ENCODE measurements at places on chromosomes 1 and 21.

GRCh38 chr1:244473059-244473605 is 12.1 kb downstream of the CATSPERE start:
- DNase-seq, result no peak

- no peak for DNase-seq
These were observed 47.5 kb downstream of the TRPM2 start for GRCh38 chr21:44400791-44401385.

DNA sequence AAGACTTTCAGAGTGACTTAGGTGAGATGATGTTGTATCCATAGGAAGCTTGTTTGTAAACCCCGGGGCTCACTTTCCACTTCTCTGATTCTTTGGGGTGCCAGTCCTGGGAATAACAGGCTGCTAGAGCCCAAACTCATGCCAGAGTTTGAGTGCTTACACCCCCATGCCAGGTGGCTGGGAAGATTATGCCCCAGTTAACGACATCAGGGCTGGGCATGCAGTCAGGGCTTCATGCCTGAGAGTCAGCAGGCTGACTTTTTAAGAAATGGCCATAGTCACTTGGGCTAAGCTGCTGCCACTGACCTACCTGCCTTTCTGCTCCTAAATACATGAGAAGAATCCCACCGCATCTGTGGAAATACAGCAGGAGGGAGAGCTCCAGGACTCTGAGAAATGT is 425.6 kb upstream of the VAMP3 start:
- no peak for DNase-seq

DNA sequence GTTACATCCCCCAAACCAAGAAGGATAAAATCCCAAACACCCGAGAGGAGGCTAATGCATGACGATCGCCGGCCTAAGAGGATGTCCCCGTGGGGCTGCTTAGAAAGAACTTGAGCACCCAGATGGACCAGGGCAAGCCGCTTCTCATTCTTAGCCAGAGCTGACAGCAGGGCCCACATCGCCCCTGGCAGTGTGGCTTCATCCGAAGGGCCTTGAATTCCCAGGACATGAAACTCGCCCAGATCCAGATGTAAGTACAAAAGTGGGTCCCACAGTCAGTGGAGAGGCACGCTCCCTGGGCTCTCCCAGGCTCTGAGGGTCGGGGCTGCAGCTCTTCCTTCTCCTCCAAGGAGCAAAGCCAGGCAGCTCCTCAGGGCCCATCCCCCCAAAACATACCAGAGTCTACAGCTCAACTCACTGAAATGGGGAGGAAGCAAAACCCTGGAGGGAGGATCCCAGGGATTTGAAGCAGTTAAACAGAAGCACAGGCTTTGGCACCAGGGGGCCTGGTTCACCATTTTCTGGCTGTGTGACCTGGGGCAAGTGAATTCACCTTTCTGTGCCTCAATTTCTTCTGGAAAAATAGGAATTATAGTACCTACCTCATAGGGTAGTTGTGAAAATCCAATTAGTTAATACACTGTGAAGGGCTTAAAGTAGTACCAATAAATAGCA is 85.6 kb downstream of the MAN1C1 start:
- DNase-seq, result no peak

GRCh38 chr1:209150114-209150513 is 433.4 kb upstream of the CAMK1G start:
- DNase-seq, result no peak

DNA sequence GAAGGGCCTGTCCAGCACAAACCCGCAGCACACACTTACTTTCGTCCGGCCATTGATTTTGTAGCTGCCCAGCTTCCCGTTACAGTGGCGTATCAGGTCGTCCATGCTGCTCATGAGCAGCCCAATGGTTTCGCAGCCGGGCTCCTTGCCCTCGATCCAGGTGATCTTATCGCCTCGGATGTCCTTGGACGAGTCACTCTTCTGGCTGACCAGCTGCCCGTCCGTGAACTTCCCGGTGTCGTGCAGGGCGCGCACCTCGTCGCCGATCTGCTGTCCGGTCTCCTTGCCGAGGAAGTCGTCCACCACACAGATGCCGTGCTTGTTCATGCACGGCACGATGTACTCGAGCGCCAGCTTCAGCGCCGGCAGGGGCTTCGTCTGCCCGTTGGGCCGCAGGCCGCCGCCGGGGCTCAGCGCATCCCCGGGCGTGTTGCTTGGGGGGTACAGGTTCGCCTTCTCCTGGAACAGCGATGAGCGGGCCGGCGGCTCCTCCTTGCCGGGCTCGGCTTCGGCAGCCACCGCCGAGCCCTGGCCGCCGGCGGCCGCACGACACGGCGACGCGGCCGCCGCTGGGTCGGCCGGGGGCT is 1.0 kb downstream of the EGLN1 start:
- peak; percentile 25 for DNase-seq

- DNase-seq, result no peak
These were observed 47.9 kb downstream of the ASH1L start for GRCh38 chr1:155514582-155515187.

DNA sequence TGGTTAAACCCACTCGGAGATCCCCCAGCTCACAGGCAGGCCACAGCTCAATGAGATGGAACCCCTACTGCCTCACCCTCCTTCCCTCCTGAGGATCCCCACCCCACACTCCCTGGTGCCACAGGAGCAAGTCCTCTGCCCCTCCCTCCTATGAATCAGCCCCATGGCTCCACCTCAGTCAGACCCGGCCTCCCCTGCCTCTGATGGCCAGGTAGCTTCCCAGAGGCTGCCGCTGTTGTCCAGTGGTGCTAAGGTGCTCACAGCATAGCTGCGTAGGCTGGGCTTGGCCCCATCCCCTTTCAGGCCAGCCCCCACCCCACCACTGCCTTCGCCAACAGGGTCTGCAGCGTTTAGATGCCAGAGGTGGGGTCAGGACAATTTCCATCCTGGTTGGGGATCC is 98.5 kb upstream of the IGSF21 start:
- no peak for DNase-seq

GRCh38 chr21:38477226-38477625 is 21.1 kb downstream of the ERG start:
- no peak for DNase-seq

DNA sequence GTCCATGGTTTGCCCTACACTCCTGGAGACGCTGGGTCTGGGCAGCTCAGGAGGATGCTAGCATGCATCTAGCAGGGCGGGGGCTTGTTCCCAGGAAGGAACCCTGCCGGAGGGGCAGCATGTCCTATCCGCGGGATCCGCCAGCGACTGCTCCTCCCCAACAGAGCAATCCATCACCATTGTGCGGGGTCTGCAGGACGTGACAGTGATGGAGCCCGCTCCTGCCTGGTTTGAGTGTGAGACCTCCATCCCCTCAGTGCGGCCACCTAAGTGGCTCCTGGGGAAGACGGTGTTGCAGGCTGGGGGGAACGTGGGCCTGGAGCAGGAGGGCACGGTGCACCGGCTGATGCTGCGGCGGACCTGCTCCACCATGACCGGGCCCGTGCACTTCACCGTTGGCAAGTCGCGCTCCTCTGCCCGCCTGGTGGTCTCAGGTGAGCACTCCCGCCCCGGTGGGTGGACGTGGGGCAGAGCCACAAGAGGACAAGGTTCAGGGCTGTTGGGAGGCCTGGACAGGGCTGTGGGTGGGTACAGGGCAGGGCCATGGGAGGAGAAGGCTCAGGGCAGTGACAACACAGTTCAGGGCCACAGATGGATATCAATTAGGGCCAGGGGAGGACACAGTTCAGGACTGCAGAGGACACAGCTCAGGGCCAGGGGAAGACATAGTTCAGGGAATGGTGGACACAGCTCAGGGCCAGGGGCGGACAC is 71.3 kb downstream of the OBSCN start:
- no peak for DNase-seq

GRCh38 chr1:87953732-87954344 is 625.2 kb downstream of the LMO4 start:
- DNase-seq, result peak; percentile 8

- DNase-seq, result no peak
These were observed 375 bp upstream of the GJA4 start for GRCh38 chr1:34792424-34792823.

- DNase-seq, result no peak
These were observed 43.4 kb upstream of the SLC19A2 start for GRCh38 chr1:169529068-169529642.

- no peak for DNase-seq
These were observed 54.9 kb upstream of the ADAMTS5 start for GRCh38 chr21:27021801-27022200.

DNA sequence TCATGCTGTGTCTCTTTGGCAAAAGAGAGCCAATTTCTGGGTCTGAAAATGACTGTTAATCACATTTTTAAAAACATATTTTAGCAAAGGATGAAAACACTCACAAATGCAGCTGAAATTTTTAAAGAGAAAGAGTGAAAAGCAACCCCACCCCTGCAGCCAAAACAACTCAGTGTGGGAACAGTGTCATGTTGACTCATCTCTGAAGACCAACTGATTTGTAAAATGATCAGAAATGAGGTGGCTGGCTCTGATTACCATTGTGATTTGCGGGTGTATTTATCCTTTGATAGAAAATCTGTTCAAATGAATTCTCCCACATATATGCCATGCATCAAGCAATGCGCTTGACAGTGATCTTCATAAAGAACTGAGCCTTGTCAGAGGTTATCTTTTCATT is 287.0 kb upstream of the ESRRG start:
- no peak for DNase-seq

DNA sequence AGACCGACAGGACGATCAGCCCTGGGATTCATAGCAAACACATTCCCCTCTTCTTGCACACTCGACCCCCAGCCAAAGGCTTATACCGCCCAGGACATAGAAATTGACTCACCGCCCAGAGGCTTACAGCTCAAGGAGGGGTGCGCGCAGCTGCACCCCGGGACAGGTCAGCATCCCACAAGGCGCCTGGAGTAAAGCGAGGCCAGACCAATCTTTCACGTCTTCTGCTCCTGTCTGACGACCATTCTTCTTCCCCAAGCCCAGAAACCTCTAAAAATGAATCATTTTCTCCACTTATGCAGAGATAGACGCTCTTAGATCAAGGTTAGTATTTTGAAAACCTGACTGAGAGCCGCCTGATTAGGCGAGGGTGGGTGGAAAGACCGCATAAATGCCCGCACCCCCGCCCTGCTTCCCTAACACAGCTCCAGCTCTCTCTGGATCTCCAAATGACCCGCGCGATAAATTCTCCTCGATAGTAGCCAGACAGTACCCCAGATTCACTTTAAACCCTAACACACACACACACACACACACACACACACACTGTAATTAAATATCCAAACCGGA is 1.9 kb upstream of the LHX8 start:
- DNase-seq, result no peak

GRCh38 chr1:205458777-205459566 is 3.1 kb upstream of the BLACAT1 start:
- no peak for DNase-seq

DNA sequence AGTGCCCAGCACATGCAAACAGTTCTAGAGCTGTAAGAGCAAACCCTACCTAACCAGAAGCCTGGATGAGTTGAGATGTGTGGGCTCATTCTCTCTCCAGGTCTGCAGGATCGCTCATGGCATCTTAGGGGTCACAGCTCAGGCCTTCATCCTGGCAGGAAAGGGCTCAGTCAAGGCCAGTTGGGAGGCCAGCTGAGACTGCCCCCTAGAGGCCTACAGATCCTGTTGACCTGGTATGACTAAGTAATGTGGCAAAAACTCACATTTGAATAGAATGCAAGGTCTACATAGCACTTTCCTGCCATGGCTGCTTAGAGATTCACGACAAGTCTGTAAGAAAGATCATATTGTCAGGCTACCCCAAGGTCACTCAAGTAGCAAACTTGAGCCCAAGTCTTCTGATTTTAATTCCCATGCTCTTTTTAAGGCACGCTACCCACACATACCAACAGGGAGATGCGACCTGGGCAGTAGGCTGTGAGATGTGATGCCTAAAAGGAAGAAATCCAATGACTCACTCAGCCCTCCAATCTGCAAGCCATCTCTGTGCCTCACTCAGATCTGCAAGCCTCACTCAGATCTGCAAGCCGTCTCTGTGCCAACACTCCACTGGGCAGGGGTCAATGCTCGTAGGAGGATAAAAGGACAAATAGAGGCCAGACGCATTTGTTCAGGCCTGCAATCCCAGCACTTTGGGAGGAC is 5.1 kb upstream of the CAPN8 start:
- peak; percentile 11 for DNase-seq

GRCh38 chr21:36722370-36723368 is 23.8 kb downstream of the SIM2 start:
- no peak for DNase-seq

- DNase-seq, result no peak
These were observed 18.2 kb upstream of the SSBP3 start for GRCh38 chr1:54424398-54424797.

GRCh38 chr1:224223819-224224714 is 41.0 kb downstream of the DEGS1 start:
- no peak for DNase-seq

- DNase-seq, result no peak
These were observed 654.4 kb upstream of the NR5A2 start for GRCh38 chr1:199373139-199373538.

DNA sequence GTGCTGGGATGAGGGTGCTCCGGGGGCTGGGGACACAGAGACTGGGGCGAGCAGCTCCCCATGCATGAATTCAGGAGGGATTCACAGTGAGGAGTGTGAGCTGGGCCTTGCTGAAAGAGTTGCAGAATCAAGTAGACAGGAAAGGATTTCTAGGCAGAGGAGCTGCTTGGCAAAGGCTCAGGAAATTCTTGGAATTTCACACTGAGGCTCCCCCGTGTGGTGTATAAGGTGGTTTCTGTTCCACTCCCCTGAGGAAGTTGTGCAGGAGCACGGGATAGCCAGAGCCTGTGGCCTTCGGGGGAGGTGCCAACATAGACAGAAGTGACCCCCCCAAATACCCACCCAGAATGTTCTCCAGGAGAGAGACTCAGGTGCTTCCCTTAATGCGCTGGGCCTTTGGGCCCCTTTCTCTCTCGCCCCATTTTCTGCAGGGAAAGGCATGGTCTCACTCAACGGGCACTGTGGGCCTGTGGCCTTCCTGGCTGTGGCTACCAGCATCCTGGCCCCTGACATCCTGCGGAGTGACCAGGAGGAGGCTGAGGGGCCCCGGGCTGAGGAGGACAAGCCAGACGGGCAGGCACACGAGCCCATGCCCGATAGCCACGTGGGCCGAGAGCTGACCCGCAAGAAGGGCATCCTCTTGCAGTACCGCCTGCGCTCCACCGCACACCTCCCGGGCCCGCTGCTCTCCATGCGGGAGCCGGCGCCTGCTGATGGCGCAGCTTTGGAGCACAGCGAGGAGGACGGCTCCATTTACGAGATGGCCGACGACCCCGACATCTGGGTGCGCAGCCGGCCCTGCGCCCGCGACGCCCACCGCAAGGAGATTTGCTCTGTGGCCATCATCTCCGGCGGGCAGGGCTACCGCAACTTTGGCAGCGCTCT is 58.5 kb upstream of the ACTL8 start:
- DNase-seq, result no peak

- no peak for DNase-seq
These were observed 82.1 kb downstream of the PRDM2 start for GRCh38 chr1:13781907-13782633.

DNA sequence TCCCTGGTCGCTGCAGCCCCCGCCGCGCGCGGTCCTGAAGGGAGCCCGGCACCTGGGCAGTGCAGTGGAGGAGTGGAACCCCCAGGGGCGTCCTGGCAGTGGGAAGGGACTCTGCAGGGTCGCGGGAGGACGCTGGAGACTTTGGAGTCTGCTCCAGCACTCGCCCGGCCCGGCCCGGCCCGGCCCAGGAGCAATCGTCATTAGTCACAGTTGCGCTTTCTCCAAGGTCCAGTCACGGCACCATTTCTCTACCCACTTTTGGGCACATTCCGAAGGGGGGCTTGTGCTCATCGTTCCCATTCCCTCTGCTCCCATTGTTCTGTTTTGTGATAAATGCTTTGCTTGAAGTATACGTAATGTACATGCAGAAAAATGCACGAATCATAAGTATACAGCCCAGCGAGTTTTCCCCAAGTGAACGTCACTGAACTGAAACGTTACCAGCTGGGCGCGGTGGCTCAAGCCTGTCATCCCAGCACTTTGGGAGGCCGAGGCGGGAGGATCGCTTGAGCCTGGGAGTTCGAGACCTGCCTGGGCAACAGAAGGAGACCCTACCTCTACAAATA is 999 bp downstream of the THAP3 start:
- no peak for DNase-seq
